ENCODE measurements at places on chromosomes 12 and 14.

DNA sequence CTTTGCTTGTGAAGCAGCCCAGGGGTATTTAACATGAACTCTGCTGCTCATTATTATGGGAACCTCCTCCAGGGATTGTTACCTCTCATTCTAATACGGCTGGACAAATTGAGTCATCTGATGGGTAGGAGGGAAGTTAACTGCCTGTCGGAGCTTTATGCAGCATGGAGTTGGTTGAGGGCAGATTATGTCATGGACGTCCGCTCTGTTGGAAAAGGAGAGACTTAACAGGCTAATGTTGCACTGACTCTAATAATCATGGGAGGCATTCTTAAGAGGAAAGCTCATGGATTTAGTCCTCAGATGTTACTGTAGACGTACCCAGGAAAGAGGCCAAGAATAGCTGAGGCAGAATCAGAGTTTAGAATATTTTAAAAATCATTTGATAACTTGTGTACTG, 9.9 kb downstream of the POP5 start:
- no peak for DNase-seq

- DNase-seq: no peak
Measured at GRCh38 chr14:37215345-37215744, 17.6 kb downstream of the MIPOL1 start.

DNA sequence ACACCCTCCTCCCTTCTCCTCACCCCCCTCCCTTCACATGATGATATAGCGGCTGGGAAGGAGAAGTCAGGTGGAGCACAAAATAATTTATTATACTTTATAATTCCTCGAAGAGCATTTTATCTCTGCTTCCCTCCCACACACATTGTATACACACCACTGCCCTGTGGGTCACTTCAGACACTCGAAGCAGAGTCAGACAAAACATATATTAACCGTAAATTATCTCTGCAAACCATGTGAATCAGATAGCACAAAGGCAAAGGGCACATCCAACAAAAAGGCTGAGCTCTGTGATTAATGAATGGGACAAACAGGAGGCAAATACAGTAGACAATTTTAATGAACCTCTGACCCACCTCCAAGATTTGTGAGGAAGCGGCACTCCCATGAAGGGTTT, 450.7 kb downstream of the GALC start:
- no peak for DNase-seq

GRCh38 chr14:105864651-105865265, 338.4 kb downstream of the TMEM121 start:
- no peak for DNase-seq

DNA sequence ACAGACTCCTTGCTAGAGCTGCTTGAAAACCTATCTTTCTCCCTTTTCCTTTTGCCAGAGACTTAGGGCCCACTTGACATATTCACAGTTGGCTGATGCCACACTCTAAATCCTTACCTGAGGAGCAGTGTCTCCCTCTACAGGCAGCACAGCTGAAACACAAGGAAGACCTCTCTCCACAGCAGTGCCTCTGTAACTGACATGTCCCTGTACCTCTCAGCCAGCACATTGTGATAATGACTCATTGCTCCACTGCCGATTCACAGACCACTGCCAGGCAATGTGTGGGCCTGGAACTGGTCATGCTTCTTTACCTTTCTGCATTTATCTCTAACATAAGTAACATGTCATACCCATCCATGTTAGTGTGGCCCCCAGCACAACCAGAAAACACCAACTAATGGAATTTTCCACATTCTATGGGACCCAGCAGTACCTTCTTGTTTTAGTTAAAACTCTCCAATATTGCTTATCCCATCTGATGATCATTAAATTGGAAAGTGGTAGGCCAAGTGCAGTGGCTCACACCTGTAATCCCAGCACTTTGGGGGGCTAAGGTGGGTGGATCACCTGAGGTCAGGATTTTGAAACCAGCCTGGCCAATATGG, 56.5 kb downstream of the GTF2A1 start:
- peak; percentile 50 for DNase-seq

GRCh38 chr14:105466531-105467248, 7.9 kb upstream of the CRIP2 start:
- no peak for DNase-seq

DNA sequence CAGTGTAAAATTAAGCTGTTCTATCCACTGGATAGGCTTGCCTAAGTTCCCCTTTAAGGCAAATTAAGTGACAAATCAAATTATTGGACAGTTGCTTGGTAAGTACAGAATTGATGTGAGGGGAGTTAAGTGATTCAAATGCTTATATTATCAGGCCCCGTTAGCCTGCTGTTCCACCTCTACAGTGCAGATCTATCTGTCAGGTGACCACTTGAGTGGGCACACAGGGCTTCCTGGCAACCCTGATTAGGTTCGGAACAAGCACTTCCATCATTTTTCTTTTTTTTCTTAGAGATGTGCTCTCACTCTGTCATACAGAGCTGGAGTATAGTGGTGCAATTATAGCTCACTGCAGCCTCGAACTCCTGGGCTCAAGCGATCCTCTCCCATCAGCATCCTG, 453.8 kb downstream of the RAD51B start:
- DNase-seq: no peak
